ENCODE measurements at places on chromosomes 12 and 14.

DNA sequence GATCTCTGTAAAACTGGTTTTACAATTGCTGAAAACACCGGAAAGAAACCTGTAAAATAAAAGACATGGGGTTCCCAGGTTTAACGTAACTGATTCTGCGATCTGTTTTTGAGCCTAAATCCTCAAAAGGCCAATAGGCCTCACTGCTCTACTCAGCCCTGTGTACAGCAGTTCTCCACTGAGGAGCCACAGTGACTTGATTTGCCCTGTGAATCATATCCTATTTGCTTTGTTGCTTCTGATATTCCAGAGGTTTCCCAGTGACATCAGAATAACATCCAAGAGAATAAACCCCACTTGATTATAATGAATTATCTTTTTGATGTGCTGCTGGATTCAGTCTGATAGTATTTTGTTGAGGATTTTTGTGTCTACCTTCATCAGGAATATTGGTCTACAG is 27.5 kb downstream of the MDM1 start:
- no peak for DNase-seq

- no peak for DNase-seq
Observed at GRCh38 chr12:96769400-96769799, 137.7 kb upstream of the NEDD1 start.

- DNase-seq = peak; percentile 30
Observed at GRCh38 chr14:75188520-75189268, 12.3 kb upstream of the TMED10 start.

GRCh38 chr12:103912069-103912468 is 18.1 kb upstream of the HSP90B1 start:
- DNase-seq = no peak

- DNase-seq = no peak
Observed at GRCh38 chr14:30971586-30971985, 53.9 kb upstream of the AP4S1 start.

GRCh38 chr14:32913725-32914124 is 25.0 kb upstream of the NPAS3 start:
- no peak for DNase-seq
